Inflammatory macrophage treated with lipopolysaccharide for 1 hour (primary cell): ENCODE measurements at places on chromosomes 3 and 15.

DNA sequence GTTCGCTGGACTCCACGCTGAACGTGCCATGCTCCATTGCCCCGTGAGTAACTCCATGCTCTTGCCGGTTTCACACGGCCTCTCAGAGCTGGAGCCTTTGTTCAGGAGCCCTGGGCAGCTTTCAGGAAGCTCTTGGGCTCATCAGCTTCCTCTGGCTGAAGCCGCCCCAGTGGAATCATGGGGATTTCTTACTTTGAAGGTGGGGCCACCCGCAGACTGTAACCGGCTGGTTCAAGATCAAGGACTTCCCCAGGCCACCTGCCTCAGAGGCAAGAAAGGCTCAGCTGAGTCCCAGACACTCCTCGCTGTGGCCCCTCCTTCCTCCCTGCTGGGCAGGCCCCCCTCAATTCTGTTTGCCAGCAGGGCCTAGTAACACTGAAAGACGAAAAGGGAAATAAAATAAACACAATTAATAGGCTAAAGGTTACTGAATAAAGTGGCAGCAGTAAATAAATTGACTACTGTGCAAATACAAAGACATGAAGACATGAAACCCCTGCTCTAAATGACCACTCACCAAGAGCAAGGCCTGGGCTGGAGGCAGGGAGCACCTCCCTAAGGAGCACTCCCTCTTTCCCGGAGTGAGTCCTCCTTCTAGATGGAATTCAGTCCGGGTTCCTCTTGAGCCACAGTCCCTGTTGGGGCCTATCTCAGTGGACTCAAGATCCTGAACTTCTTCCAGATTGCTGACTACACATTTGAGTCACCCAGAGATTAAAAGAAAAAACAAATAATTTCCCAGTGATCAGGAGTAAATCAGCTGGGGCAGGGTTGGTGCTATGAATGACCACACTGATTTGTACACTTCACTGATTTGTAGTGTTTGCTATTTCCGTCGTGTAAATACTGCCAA, 51.0 kb downstream of the ZDHHC19 start:
- peak; percentile 68 for DNase-seq

DNA sequence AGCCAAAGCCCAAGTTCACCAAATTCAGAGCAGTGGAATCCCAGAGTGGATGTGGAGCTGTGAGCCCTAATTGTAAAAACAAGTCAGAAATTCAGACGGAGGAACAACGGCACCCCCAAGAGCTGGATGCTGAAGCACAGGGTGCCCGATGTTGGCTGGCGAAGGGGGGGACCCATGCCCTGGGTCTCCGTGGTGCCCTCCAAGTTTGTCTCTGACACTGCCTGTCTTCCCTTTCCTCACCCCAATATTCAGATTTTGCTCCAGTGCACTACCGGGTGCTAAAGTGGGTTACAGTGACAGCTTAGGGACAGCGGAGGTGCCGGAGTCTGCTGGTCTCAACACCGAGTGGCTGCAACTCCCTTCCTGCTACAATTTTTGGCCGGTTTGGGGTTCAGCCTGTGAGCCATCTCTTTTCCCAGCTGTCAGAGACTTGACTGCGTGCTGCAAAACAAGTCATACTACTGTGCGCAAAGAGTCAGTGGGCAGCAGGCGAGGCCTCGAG, 6.6 kb downstream of the GRIP2 start:
- no peak for DNase-seq

GRCh38 chr15:65343374-65343981, 34.3 kb downstream of the IGDCC3 start:
- DNase-seq, result no peak

DNA sequence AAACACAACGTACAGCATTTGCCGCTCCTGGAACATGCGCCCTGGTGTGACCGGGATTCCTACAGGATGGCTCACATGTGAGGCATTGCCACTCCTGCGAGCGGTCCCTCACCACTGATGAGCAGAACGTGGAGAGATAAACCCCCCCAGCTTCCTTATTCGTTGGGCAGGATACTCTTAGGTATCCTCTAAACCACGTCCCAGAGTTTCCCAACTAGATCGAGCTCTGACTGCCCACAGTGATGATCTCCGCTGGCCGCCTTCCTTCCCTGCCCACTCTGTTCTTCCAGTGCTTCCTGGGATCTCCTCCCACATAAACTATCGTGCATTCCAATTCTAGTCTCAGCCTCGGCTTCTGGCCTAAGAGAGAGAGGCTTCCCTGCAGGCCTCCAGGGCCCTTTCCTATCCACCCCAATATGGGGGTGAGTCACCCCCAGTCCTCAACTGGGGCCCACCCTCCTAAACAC, 91.8 kb downstream of the TOP2B start:
- DNase-seq, result no peak

- peak; percentile 61 for DNase-seq
Measured at GRCh38 chr3:158802409-158803268, 785 bp downstream of the MFSD1 start.

DNA sequence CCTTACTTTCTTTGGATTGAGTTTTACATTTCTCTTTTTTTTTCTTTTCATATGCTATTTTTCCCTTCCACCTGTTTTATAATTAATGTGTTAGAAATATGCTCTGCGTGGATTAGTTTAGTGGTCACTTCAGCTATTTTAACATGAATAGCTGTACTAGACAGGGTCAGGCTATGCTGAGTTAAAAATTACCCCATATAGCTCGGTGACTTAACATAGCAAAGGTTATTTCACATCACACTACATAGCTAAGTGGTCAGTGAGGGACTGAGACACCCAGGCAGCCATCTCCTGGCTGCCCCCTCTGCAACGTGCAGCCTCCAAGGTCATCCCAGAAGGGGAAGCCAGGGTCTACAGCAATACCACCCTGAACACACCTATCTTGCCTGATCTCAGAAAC, 46.9 kb upstream of the KIF23 start:
- DNase-seq, result no peak

DNA sequence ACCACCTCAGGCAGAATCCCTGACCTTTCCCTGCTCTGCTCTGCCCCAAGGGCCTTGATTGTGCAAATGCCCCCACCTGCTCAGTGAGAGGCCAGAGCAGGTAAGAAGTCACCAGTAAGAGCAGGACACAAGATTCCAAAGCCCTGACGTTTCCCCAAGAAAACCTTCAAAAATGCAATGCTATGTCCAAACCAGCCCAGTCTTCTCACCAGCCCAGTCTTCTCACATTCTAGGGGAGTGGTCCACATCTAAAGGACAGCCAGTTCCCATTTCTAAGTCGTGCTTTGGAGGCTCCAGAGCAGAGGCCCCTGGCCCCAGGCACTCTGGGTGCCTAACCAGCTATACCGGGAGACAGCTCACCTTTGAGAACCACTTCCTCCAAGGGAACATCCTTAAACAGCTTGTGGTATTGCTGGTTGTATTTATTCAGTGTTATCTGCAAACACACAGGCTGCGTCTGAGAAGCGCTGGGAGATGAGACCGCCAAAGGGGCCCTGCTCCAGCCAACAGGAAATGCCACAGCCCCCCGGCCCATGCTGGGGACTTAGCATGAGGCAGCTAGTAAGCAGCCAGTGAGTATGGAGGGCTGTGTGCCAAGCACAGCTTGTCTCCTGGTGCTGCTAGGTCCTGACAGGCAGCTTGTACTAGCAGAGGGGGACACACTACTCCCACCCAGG, 29.3 kb downstream of the GRAMD2A start:
- DNase-seq, result no peak

DNA sequence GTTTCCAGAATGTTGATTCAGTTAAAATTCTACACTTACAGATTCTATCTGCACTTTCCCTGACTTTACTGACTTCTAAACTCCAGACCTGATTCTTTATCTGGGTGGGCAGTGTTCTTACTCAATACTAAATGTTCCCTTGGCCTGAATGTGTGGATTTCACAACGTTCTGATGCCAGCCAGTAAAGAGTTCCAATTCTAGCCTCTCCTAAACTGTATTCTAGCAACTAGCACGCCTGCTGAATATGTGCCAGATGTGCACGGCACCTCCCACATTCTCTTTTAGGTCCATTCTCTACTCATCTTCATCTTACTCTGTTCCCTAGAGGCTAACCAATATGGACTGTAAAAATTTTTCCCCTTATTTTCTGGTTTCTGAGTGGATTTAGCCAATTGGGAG, 479.5 kb upstream of the AGTR1 start:
- no peak for DNase-seq

GRCh38 chr3:169383770-169384169, 279.7 kb downstream of the MECOM start:
- no peak for DNase-seq

- no peak for DNase-seq
Measured at GRCh38 chr3:124034016-124034843, 42.3 kb upstream of the ROPN1 start.

GRCh38 chr3:120552184-120553172, 43.7 kb upstream of the NDUFB4 start:
- no peak for DNase-seq

- no peak for DNase-seq
Measured at GRCh38 chr3:148131990-148132638, 565.6 kb upstream of the AGTR1 start.

GRCh38 chr3:197355713-197356112, 57.3 kb upstream of the DLG1 start:
- no peak for DNase-seq

DNA sequence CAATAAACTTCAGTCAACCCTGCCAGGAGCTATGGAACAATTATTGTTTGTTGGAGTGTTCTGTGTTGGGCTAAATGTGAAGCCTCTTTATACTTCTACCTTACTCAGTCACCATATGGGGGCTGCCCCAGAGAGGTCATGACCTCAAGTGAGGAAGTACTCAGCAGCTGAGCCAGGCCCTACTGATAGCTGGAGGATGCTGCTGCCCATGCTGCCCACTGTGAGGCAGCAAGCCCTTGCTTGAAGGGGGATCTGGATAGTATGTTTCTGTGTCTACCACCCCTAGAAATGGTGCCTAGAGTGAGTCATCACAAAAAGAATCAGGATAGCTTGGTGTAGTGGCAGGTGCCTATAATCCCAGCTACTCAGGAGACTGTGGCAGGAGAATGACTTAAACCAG, 4.5 kb upstream of the RPL24 start:
- DNase-seq, result peak; percentile 51

GRCh38 chr15:66132251-66132816, 121.2 kb downstream of the MEGF11 start:
- no peak for DNase-seq

DNA sequence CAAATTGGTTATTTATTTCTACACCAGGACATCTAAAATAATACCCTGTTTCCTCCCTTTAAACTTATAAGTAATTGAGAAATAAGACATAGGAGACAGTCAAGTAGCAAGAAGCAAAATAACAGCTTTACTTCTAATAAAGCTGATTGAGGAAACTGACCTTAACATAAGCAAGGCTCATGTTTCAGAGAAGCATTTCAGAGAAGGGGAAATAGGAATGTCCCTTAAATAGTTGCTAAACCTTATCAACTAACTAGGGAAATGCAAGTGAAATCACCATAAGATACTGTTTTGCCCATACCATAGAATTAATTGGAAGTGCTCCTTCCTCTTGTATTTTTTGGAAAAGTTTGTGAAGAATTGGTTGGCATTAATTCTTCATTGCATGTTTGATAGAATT, 84.9 kb downstream of the B3GALNT1 start:
- DNase-seq, result peak; percentile 66

DNA sequence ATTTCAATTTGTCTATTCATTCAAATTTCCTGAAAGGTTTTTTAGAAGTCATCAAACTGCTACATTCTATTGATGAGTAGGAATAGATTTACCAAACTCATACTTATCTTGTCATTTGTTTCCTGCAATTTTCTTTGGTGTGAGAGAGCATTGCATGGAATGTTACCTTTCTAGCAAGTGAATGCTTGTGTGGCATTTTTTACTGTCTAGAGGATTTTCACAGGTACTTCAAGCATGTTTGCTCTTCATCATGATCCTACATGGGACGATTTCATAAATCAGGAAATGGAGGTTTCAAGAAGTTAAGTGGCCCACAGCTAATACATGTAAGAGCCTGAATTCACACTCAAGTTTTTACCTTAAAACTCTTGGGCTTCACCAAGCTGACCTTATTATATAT, 26.1 kb downstream of the TGFBR2 start:
- DNase-seq, result no peak

GRCh38 chr3:107085261-107085660, 292.0 kb upstream of the CCDC54 start:
- DNase-seq, result no peak

- DNase-seq, result no peak
Measured at GRCh38 chr3:8553405-8553804, 51.8 kb downstream of the LMCD1 start.

- DNase-seq, result no peak
Measured at GRCh38 chr3:146823622-146824021, 218.5 kb upstream of the PLSCR5 start.

DNA sequence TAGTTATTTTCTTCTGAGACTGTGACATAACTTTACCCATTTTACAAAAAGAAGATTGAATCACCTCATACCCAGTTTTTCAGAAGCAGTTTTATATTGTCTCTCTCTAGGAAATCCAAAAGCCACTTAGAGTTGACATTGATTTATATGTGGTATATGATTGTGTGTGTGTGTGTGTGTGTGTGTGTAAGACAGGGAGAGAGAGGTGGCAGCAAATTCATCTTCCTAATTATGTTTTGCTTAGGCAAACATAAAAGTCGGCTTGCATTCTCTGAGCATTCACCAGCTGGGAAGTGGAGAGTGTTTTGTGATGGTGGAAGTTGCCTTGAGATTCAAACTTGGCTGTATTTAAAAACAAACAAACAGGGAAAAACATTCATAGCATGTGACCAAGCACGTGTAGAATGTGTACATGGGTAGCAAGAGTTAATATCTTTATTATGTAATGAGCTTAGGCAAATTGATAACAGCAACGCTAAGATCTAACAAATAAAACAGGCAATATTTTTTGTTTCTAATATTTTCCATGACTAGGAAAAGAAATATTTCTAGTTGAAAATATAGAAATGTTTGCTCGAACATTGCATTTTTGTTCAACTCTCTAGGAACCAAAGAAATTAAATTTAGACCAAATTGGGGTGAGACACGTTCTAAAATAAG, 64.4 kb upstream of the IGF1R start:
- DNase-seq, result no peak

DNA sequence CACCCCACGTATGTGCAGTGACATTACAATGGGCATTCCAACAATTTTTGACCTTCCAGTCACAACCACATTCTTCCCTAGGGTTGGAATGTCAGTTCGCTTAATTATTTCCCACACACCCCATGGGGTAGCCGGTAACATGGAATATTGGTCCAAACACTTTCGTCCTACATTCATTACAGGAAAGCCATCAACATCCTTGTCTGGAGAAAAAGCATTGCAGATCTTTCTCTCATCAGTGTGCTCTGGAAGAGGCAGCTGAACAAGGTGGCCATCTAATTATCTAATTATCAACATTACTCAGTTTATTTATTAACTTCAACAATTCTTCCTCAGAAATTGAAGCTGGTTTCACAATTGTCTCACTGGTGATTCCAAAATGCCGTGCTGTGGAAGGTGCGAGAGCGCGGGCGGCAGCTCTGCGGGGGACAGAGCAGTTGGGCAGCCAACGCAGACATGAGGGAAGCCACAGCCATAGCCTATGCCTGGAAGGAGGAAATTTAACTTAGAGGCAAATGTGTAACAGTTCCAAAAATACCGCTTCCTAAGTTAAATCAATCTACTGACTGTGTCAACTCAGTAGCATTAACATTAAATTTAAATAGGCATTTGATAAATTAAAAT, 1158.9 kb upstream of the EPHA6 start:
- no peak for DNase-seq
